ENCODE measurements at places on chromosomes 11 and 22.

- no peak for DNase-seq
Measured at GRCh38 chr11:102470251-102470650, 17.7 kb upstream of the TMEM123 start.

- DNase-seq = no peak
Measured at GRCh38 chr11:31560842-31561476, 51.4 kb downstream of the ELP4 start.

DNA sequence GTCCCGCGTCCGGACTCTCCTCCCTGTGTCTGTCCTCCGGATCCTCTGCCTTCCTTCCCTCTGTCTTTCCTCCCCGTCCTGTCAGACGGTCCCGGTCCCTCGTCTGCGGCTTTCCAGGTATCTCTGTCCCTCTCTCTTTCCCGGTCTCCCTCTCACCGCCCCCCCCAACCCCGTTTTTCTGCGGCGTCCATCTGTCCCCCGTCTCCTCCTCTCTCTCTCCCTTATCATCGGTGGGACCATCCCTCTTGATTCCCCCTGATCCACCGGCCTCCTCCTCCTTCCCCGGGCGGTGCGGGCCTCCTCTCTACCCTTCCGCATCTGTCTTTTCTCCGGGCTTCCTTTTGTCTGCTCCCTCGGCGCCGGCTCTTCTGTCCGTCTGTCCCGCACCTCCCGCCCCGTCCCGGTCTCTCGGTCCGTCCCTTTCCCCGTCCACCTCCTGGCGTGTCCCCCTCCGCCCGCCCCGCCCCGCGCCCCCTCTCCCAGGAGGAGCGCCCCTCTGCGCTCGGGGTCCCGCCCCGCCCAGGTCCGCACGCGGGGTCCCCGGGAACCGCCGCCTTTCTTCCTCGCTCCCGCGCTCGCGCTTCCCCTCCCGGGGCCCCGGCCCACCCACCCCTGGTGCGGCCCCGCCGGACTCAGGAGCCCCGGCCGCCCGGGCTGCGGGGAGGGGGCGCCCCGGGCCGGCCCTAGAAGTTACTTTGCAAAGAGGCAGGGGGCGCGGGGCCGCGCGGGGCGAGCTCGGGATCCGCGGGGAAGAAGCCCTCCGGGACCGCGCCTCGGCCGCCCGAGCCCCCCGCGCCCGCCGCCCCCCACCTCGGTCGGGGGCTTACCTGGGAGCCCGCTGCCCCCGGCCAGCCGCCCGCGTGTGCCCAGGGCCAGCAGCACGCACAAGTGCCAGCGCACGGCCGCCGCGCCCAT is 568 bp downstream of the SCUBE1 start:
- no peak for DNase-seq

DNA sequence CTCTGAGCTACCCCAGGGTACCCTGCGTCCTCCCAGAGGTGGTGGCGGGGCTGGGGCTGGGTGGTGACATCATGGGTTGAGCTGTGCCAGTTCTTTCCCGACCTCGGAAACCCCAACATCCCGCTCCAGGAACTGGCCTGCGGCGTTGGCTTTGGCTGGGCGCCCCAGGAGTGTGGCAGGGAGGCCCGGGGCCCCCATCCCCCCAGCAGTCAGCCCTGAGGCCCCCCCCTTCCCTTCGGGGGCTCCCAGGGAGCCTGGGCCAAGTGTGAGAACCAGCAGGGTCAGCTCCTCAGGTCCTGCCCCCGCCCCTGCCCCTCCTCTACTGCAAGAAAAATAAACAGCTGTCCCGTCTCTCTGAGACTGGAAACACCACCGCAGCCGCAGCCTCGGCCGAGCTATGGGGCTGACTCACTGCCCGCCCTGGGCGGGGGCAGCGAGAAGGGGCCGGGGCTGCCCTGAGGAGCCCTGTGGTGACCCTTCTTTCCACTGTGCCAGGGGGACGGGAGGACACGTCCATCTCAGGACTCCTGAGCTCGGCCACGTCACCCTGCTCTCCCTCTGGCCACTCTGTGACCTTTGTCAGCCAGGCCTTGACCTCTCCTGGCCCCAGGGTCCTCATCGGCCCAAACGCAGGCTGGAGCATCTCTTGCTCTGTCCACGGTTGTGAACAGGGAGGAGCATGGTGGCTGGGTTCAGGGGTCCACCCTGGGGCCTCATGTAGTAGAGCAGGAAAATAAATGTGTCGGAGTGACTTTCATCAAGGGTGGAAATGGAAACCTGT is 73.4 kb downstream of the WNT7B start:
- peak; percentile 63 for DNase-seq

DNA sequence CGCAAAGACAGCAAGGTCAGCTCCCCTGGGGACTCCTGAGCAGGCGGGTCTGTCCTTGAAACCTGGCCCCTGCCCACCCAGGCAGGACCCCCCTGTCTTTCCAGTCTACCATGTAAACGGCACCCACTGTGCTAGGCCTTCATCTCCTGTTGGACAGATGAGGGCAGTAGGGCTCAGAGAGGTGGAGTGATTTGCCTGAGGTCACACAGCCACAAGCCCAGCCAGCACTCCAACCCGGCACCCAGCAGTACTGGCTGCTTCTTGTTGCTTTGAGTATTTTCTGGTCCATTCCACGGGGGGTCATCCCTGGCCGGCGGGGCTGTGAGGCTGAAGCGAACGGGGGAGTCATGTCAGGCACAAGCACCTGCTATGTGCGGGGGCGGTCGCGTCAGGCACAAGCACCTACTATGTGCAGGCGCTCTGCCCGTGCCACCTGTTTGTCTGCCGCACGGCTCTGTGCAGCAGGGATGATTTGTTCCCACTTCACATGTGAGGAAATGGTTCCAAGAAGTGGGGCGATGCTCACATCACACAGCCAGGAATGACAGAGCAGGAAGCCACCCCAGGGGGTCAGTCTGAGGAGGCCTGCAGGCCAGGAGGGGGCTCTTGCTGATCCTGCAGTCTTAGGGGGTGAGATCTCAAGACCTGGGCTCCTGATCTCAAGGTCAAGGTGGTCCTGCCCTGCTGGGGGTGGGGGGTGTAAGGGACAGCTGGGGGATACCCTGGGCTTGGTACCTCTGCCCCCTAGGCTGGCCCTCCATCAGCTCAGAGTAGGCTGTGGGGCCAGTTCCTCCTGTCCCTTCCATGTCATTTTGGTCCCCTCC is 110.7 kb downstream of the CACNA1I start:
- no peak for DNase-seq

GRCh38 chr22:32736746-32737145 is 64.8 kb upstream of the TIMP3 start:
- no peak for DNase-seq

DNA sequence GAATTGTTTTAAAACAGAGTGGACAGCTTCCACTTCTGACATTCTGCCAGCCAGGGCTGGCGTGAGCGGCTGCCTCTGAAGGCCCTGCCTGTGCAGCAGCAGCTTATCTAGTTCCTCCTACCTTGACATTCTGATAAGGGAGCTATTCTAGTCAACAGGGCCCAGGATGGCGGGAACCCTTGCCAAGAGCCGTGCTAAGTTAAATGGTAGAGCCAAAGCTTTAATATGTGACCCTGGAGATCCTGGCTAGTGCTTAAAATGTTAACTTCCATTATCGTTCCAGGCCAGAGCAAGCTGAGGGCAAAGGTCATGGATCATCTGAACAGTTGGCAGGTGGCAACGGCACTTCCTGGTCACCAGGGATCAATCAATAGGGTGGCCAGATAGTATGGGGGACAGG is 3.5 kb downstream of the KCNJ5 start:
- DNase-seq = peak; percentile 37

Data from islet precursor cell (in vitro differentiated cells).